ENCODE measurements at places on chromosomes 16 and 17.
A peak's percentile ranks its signal among the peaks of the same experiment; 100 is the strongest.

GRCh38 chr16:53911513-53911912 is 207.6 kb downstream of the FTO start:
- no peak for DNase-seq

DNA sequence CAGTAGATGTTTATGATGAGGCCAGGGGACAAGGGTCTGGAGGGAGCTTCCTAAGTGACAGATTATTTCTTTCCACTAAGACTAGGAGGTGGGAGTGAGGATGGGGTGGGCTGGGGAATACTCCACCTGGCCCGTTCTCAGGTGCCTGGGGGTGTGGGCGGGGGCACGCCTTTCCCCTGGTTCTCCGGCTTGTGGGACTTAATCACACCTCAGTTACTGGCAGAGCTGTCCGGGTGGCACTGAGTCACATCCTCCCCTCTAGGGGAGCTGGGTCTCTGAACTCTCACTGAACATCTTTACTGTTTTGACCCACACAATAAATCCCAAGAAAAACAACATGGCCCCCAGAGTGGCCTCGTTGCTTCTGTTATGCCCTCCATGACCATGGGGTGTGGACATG is 332.8 kb downstream of the MAF start:
- no peak for DNase-seq

- DNase-seq: no peak
Observed at GRCh38 chr17:53560953-53561352, 261.8 kb upstream of the KIF2B start.

GRCh38 chr17:35291802-35292201 is 48.9 kb downstream of the SLFN5 start:
- no peak for DNase-seq

- DNase-seq: no peak
Observed at GRCh38 chr17:35795007-35795870, at the start of gene MMP28. Gene MMP28 (minus strand): TSS chr17:35795641. CDS start chr17:35795377, 264 bp downstream.

- no peak for DNase-seq
Observed at GRCh38 chr17:8658810-8659209, 28.3 kb upstream of the MYH10 start.

- no peak for DNase-seq
Observed at GRCh38 chr17:17884391-17885357, 47.9 kb upstream of the SREBF1 start.

GRCh38 chr17:7323731-7324437 is 5.3 kb downstream of the NEURL4 start:
- DNase-seq: no peak

GRCh38 chr16:9996221-9996620 is 186.0 kb downstream of the GRIN2A start:
- no peak for DNase-seq

GRCh38 chr16:54462151-54462651 is 175.6 kb upstream of the IRX3 start:
- DNase-seq: no peak

DNA sequence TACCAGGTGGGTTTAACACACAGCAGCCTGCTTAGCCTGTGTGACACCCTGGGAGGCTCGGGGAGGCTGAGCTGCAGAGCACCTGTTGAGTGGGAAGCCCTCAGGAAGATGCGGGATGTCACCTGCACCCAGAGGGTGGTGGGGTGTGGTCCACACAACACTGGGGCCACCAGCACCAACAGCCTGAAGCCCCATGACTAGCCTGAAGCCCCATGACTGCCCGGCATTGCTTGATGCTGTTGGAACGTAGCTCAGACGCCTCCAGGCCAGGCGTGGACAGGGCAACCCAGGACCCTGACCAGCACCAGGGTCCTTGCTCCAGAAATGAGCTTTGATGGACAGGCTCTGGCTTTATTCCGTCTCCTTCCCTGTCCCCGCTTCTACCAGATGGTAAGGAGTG is 76.3 kb upstream of the ZNF469 start:
- DNase-seq: no peak

DNA sequence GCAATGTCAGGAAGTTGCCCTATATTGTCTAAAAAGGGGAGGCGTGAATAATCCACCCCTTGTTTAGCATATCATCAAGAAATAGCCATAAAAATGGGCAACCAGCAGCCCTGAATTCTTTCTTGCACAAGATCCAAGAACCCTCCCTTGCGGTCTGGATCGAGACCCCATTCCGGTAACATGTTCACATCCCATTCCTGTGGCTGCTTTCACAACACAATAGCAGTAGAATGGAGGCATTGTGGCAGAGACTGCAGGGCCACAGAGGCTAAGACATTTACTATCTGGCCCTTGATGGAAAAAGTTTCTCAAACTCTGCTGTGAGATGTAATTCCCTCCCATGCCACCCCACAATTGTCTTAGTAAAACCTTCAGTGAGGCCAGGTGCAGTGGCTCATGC is 73.2 kb downstream of the RMI2 start:
- DNase-seq: no peak

DNA sequence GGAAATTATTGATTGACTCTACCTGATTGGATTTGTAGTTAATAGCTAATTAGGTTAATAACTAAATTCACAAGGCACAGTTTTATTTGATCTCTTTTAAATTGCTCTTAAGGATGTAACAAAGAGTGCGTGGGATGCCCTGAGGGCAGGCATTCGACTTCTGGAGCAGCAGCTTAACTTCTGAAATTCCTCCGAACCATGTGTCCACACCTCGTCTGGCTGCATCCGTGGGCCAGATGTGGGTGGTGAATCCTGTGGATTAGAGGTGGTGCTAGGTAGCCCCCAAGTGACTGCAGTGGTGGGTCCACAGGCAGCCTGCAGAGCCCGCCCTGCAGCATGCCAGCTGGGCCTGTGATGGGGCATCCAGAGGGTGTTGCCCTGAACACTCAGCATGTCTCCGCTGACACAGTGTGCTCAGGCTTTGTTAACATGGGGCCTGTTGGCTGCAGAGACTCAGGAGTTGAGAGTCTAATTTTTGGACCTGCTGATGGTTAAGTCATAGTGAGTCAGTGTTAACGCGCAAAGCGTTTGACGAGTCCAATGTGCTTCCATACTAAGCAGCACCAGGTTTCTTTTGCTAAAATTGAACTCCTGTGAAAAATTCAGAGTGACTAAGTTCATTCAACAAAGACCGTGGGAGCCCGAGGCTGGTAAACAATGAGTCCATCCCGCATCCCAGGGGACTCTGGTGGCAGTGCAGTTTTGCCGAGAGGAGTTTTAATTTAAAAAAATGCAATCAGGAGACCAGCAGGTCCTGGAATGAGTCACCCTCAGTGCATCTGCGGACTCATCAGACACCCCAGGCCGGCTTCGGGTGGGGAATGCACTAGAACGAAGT is 3.8 kb upstream of the NPB start:
- peak; percentile 63 for DNase-seq

GRCh38 chr16:31413381-31413780 is 14.8 kb downstream of the COX6A2 start:
- DNase-seq: no peak

DNA sequence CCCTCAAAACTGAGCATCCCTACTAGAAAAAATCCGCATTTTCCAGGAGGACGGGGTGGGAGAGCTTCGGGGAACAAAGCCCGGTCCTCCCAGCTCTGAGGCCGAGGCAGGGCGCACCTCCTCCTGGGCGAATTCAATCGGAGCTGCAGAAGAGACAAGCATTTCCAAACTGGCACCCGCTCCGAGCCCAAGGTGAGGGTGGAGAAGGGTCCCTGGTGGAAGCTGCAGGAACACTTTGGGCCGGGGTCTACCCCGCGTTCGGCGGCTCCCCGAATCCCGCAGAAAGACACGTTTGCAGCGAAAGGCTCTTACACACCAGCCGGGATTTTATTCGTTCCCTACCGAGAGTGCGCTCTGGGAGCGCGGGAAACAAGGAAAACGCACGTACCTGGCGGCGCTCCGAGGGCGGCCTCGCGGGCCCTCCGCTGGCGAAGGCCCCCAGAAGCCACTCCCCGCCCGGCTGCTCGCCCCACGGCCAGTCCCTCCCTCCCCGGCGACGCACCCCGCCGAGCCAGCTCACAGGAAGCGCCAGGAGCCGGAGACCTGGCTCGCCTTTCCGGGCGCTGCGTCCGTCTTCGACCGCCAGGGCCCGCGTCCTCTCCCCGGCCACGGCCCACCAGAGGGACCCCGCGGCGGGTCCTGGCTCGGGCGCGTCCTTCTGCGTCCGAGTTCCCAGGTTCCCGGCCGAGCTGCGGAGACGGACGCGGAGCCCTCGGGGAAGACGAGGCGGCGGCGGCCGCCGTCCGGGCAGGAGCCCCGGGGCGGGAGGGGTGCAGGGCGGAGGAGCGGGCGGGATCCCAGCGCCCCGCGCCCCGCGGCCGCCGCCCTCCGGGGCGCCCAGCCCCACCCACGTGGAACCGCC is 49.8 kb upstream of the BAHCC1 start:
- DNase-seq: peak; percentile 73

DNA sequence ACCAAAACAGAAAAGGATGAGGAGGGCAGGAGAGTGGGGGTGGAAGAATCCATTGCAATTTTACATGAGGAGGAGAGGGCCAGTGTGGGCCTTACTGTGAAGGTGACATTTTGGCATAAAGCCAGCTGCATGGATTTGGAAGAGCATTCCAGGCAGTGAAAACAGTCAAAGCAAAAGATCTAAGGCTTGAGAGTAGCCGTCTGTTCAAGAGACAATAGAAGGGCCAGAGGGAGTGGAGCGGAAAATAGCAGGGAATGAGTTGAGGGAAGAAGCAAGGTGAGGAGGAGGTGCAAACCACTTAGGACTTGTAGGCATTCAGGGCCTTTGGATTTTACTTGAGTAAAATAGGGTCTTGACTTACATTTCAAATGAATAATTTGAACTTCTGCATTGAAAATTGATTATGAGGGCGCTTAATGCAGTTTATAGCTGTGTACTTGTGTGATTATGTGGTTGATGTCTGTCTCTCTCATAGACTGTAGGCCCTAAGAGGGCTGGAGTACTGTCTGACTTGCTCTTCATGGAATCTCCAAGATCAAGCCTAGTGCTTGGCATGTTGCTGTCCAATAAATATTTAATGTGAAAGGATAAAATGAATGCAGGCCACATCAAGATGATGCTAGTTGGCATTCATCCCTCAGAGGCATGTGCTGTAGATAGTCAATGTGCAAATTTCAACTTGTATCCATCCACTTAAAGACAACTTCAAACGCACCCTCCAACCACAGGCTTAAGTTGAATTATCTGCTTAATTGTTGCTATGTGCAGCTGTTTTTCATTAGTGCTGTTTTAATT is 772.1 kb upstream of the RBFOX1 start:
- no peak for DNase-seq

DNA sequence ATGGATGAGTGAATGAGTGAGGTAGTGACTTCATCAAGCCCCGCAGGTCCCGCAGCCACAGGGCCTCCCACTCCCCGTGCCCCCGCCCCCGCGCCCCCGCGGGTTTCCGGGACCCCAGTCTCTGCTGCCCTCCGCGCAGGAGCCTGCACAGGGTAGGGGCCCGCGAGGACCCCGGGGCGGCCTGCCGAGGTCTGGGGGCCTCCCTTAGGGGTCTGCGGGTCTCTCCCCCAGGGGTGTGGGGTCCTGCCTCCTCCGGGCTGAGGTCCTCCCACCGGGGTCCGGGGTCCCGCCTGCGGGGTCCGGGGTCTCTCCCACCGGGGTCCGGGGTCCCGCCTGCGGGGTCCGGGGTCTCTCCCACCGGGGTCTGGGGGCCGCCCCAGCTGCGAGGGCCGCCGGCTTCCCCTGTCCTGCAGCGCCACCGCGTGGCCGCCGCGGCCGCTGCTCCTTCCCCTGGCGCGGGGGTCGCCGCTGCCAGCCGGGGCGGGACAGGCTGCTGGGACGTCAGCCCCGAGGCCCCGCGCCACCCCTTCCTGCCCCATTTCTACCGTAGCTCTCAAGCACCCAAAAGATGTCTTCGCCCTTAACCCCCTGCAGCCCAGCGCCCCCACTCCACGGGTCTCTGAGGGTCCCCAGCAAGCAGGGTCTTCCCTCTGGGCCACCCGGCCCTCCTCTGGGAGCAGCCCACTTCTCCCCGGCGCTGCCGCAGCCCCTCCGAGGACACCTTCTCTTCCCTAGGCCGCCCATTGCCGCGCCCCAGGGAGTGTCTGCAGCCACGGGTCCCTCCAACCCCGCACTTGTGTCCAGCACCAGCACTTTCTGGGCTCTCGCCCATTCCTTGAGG is 10.4 kb upstream of the CHMP6 start:
- no peak for DNase-seq

DNA sequence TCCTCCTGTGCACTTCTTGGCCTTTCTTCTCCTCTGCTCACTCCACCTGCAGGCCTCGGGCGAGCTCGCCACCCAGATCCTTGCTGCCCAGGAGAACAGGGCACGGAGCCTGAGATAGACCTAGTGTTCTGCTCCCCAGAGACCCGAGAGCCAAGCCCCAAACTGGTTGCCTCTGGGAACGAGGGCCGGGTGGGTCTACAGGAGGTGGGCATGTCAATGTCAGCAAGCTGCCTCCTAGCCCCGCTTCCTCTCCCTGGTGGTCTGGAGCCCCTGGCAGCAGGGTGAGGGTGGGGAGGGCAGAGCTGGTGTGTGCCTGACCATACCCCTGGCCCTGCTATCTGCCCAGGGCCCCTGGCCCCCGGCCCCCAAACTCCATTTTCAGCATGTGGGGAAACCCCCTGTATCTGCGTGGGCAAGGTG is 841 bp upstream of the NDRG4 start:
- DNase-seq: no peak

DNA sequence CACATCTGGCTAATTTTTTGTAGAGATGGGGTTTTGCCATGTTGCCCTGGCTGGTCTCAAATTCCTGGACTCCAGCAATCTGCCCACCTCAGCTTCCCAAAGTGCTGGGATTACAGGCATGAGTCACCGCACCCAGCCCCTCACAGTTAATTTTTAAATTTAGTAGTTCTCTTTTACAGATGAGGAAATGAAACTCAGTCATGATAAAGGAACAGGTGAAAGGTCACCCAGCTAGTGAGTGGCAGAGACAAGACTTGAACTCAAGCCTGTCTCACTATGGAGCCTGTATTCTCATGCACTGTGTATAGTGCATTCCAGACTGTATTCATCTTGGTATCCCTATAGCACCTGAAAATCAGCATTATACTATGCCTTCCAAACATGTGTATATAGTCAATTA is 77.1 kb upstream of the WSB1 start:
- no peak for DNase-seq

DNA sequence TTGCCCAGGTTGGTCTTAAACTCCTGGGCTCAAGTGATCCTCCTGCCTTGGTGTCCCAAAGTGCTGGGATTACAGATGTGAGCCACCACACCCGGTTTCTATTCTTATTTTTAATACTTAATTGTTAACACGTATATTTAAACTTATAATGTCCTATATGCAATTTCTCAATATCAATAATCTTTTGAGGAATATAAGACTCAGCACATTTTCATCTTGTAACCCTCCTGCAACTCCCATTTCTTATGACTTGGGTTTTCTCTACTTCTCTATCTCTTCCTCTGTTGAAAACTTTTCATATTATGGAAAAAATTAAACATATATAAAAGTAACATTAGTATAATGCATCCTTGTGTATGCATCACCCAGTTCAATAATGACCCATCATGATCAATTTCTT is 150.7 kb downstream of the PRKCB start:
- DNase-seq: no peak

DNA sequence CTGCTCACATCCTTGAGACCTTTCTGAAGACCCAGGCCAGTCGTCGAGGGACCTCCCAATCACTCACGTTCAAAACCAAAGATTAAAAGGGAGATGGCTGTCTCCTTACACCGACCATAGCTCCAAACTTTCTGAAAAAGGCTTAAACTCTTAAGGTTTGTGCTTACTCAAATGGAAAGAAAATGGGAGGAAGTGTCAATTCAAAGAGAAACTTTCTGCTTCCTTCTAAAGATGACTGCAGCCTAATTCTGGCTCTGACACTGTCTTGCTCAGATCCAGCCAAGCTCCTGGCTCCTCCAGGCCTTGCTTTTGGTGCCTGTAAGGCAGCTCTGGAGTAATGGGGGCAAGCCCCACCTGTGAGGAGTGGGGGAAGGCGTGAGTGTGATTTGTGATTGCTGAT is 54.9 kb upstream of the WSB1 start:
- no peak for DNase-seq

- no peak for DNase-seq
Observed at GRCh38 chr16:74951206-74951605, 33.7 kb downstream of the WDR59 start.
